ENCODE measurements at places on chromosomes 12 and 14.

GRCh38 chr12:50597200-50598195 is 92.7 kb downstream of the DIP2B start:
- no peak for DNase-seq

DNA sequence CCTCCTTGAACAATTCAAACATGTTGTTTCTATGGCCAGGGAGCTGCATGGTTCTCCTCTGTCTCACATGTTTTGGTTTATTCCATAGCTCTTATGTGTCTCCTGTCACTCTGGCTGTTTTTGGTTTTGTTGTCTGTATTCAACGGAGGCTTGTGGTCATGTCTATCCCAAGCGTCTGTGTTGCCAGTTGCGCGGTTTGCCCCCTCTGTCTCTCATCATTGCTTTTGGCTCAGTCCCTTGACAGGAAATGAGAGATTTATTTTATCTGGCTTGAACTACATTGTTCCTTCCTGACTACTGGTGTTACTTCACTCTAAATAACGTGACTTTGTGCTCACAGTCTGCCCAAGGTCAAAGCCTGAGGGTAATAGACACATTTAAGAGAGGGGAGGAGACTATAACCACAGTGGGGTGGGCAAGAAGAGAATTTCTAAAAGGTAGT is 96.4 kb upstream of the SOX5 start:
- DNase-seq = no peak

- no peak for DNase-seq
Measured at GRCh38 chr14:54443981-54444380, 2.8 kb upstream of the CNIH1 start.

DNA sequence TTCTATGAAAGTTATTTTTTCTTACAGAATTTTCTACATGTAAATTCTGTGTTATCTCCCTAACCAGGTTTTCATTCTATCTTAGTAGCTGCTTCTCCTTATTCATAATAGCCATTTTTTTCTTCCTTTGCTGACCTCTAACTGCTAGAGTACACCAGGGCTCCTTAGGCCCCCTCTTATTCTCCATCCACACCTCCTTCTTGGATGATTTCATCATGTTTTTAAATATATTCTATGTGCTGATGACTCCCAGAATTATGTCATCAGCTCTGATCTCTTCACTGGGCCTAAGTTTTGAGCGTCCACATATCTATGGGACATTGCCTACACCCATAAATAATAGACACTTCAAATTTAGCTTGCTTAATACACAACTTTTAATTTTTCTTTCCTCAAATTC is 721.5 kb downstream of the SLC16A7 start:
- DNase-seq = no peak

DNA sequence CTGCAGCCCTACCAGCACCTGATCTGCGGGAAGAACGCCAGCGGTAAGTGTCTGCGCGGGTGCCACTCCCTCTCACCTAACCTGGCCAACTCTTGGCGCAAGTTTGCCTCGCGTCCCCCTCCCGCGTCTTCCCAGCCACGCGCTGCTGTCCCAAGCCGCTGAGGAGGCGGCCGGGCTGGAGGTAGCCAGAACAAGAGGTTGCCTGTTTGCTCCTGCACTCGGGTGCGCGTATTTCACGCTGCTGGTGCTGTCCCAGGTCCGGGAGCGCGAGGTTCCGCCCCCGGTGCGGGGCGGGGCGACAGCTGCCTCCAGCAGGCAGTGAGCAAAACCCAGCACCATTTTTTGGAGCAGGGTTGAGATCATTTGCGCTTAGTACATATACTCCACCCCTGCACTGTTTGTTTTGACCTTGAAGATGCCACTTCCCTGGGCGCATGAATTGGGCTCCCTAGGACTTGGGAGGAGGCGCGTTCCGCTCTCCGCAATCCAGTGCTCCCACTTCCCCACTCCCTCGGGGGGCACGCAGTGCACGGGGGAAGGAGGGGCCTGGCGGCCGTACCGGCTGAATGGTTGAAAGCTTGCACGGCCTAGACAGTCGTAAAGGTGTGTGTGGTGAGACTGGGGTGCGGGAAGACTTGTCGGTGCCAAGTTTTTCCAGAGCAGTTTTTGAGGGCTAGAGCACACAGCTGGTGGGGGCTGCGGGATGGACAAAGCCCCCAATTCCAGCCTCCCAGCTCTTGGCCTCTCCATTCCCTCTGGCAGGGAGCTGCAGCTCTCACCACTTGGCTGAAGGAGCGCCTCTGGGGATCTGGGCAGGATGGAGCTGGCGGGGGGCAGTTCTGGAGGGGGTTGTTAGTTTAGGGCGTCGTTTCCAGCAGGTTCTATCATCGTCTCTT is 226.9 kb upstream of the CRY1 start:
- no peak for DNase-seq

GRCh38 chr12:94965982-94966630 is 37.4 kb downstream of the NDUFA12 start:
- no peak for DNase-seq

DNA sequence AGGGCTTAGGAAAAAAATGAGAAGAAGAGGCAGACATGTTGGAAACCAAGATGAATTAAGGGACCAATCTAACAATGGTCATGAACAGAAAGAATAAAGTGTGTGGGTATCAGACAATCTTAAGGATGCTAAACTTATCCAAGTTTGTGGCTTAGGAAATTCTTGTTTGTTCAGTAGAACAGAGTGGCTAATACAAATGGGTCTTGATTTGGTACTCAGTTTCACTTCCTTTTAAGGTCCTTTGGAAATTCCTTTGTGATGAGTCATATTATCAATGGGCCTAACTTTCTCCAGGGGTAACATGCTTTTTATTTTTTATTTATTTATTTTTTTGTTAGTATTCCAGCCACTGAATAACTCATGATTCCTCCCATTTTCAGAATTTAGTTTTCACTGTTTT is 1154.7 kb upstream of the FLRT2 start:
- DNase-seq = no peak

DNA sequence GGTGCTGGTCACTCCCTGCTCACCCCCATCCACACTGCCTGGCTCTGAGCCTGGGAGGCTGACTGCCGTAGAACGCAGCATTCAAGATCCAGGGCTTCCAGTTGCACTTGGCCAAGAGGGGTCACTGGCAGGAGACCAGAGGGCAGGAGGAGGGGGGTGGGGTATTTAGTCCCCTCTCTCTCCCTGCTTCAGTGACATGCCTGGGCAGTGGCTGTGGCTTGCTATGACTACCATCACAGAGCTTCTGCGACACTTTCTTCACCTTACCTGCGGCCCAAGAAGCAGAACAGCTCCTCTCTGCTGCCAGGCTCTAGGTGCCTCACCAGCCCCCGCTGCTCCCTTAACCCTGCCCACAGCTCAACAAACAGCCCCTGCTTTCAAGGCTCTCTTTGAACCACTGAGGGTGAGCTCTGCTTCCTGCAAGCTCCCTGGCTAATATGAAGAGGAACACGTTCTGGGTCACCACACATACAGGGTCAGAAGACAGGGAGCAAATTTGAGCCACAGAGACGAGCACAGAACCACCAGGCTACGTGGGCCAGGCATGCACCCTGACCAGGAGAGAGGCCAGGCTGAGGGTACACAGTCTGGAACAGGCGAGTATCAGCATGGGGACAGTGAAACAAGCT is 55.7 kb downstream of the ITPK1 start:
- no peak for DNase-seq

- DNase-seq = peak; percentile 18
Measured at GRCh38 chr12:4562034-4562657, at the start of gene DYRK4. TSS of gene DYRK4 (plus strand) at chr12:4562208. CDS start at chr12:4562246, 38 bp downstream.

DNA sequence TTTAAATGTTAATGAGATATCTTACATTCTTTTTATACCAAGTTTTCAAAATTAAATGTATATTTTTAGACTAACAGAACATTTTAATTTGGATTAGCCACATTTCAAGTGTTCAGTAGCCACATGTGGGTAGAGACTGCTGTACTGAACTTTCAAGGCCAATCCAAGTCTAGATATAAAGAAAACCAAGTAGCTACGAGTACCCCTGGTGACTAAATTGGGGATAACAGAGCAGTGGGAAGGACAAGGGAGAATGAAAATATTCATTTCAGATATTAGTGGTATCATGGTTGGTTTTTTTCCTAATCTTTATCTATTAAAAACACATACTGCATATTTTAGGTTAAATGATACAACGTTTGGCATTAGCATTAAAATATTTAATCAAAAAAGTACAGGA is 69.4 kb upstream of the RHOJ start:
- no peak for DNase-seq

DNA sequence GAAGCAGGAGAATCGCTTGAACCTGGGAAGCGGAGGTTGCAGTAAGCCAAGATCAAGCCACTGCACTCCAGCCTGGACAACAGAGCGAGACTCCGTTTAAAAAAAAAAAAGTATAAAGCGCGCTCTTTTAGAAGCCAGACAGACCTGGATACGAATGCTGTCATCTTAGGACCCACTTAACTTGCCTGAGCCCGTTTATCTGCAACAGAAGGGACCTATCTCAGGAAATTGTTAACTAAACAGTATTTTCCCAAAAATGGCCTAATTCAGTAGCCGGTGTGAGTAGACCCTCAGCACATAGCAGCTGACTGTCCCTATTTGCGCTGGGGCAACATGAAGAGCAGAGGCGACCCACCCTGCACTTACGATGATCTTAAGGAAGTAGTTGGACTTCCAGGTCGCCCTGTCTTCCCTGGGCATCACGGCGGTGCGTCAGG is 529 bp downstream of the RPLP0 start:
- no peak for DNase-seq

- peak; percentile 6 for DNase-seq
Measured at GRCh38 chr14:26870722-26871617, 273.1 kb upstream of the NOVA1 start.

DNA sequence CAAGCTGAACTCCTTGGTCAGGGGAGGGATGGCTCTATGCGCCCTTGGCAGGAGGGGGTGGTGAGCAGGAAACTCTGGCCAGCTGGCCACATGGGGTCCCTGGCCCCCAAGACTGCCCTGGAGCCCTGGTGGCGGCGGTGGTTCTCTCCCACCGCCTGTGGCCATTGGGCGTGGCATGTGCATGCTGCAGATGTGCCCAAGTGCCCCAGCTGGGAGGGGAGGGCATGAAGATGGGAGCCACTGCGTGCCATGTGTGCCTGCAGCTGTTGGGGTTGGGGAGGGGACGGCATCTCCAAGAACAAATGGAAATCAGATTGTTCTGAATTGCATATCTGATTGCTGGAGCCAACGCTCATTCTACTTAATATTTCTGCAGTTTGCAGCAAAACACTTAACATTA is 115.7 kb upstream of the IGF1 start:
- DNase-seq = no peak

DNA sequence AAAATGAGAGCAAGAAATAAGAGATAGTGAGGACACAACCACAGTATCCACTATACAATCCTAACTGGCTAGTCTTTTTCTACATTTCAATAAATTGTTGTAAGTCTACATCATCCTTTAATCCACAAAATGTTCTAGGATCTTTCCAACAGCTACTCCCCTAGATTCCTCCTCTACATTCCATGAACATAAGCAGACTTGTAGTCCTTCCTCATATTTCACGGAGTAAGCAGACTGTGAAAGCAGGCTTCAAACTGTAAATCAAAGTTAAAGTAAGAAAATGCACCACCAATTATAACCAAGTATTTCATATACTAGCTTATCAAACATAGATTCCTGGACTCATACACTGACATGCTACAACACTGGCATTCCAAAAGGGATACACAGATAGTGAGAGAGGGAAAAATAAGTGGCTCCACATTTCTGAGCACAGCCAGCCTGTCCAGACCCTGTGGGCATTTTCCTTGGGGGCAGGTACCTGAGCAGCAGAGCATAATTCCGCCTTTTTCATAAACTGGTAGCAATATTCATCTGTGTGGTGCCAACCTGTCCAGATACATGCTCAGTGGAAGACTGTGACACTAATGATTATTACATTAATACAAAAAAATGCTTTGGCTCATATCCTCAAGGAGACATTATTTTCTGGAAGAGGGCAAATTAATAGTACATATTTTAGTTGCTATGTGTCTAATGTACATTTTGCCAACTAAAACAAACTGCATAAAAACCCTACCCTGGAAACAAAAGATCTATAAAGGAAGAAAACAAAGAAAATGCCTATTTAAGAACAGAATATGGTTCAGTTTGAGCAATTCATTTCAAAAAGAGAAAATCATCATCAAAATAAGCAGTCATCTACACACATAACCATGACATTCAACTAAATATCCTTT is 113.3 kb upstream of the FSCB start:
- DNase-seq = no peak

DNA sequence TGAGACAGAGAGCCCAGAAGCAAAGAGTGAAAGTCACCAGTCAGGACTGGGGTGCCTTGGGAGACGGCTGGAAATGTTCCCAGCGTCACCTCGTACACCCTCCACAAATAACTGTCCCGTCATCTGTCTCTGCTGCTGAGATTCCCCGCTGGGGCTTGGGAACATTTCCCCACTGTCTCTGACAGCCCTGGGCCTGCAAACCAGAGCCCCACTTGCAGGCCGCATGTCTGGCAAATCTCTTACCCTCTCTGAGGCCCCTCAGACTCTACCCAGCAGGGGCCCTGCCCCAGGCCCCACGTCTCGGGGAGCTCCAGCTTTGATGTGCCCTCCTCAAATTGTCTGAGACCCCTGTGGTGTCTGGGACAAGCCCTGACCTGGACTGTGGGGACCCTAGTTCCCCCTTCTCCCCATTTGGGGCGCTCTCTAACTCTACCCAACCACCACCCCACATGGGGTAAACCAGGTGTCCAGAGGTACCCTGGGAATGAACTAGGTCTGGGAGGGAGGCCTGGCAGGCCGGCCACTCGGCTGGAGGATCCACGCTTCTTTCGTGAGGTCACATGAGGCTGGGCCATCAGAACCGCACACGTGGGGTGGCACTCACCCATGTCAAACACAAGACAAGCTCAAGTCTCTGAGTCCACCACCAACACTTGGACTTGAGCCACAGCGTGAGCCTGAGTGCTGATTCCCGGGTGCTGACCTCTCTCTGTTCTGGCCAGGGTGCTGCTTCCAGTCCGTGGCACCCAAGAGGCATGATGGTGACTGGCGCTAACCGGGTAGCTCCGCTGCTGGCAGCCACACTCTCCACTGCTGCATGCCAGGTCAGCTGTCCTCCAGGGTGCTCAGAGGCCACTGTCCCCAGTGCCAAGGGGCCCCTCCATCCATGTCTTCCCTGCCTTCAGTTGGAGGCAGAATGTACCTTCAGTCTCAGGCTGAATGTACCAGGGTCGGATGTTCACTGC is 59.8 kb downstream of the DIO3 start:
- DNase-seq = no peak

- DNase-seq = no peak
Measured at GRCh38 chr12:21065845-21066244, 65.1 kb upstream of the SLCO1B1 start.

- DNase-seq = no peak
Measured at GRCh38 chr12:131753005-131753404, 42.1 kb downstream of the SFSWAP start.
